ENCODE measurements at places on chromosomes 5 and 9.

DNA sequence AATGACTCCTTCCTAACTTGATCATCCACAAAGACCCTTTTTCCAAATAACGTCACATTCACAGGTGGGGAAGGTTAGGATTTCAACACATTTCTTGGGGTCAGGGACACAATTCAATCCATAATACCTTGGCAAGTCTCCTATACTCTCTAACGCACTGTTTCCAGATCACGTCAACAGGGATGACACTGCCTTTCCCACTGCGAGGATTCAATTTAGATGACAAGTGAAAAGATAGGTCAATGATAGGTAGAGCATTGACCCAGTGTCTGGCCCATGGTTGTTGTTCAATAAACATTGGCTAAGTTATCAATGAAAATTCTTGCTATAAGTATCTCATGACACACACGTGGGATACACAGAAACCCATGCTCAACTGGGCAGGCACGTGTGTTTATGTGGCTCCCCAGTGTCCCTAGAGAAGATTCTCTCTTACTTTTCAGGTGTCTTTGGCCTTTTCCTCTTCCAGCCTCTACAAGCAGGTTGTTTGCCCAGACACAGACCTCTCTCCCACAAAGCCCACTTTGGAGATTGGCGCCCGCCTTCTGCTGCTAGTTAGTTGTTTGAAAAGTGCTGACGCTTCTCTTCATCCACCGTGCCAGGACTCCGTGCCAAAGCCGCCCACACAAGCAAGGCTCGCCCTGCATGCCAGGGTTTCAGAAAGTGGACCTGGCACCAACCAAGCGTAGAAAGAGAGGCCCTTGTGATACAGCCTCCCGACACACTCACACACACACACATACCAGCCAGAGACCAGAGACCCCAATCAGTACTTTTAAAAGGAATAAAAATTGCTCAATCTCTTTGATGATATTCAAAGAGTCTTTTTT lies 594.5 kb downstream of the BNC2 start:
- no peak for DNase-seq

- no peak for DNase-seq
These were observed 59.1 kb downstream of the ZNF462 start for GRCh38 chr9:106922026-106922425.

DNA sequence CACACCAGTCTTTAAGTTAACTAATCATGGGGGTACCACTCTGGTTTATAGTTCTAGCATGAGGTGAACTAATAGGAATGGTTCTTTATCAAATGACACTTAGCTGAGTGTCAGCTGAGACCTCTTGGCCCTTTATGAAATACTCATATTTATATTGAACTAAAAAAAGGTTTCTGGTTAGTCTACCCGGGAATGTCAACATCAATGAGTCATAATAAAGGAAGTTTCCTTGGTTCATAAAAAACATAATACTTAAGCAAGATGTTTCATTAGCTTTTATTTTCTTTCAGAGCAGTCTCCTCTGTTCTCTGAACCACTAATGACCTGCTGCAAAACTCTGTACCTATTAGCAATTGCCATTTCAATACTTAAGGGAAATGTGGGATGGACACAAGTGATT lies 13.7 kb downstream of the DAB2 start:
- no peak for DNase-seq

- no peak for DNase-seq
These were observed 25.5 kb upstream of the CEP120 start for GRCh38 chr5:123448743-123449142.

DNA sequence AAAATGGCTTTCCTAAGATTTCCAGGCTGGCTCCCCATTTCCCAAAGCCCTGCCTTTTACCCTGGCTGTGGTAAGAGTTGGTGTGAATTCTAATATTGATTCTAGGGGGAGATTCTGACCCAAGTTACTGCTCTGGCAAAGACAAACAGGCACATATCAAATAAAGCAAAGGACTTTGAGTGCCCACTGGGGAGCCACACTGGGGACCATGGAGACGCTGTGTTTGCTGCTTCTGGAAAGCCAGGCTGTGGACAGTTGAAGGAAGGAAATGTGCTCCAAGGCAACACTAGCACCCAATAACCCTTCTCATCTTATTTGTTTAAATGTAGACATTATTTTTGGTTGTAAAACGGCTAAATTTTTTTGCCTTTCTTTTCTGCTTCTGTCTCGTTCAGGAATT lies 78.7 kb downstream of the SNCAIP start:
- no peak for DNase-seq

GRCh38 chr5:151461312-151461711 lies 13.9 kb downstream of the SLC36A1 start:
- DNase-seq, result no peak

- DNase-seq, result no peak
These were observed 91.1 kb upstream of the CD180 start for GRCh38 chr5:67287510-67288268.

DNA sequence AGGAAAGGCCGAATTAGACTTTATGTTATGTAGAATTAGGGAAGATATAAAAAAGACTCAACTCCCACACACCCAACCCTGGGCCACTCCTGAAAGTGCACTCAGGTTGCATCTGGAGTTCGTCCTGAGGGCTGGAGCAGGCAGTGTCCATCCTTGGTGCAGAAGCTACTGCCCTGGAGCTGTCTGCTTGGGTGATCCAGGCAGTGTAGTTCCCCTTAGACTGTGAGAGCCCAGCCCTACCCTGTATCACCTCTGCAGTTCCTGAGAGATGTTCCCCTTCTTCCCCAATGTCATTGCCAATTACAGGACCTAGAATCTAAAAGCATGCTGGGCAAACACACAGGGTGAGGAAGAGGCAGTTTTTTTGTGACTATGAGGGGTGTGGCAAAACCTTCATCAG lies 368.3 kb upstream of the ST8SIA4 start:
- DNase-seq, result no peak

- no peak for DNase-seq
These were observed 60.1 kb upstream of the ZNF608 start for GRCh38 chr5:124806373-124807077.

- DNase-seq, result no peak
These were observed 24.2 kb upstream of the ANKRD33B start for GRCh38 chr5:10539687-10539998.

DNA sequence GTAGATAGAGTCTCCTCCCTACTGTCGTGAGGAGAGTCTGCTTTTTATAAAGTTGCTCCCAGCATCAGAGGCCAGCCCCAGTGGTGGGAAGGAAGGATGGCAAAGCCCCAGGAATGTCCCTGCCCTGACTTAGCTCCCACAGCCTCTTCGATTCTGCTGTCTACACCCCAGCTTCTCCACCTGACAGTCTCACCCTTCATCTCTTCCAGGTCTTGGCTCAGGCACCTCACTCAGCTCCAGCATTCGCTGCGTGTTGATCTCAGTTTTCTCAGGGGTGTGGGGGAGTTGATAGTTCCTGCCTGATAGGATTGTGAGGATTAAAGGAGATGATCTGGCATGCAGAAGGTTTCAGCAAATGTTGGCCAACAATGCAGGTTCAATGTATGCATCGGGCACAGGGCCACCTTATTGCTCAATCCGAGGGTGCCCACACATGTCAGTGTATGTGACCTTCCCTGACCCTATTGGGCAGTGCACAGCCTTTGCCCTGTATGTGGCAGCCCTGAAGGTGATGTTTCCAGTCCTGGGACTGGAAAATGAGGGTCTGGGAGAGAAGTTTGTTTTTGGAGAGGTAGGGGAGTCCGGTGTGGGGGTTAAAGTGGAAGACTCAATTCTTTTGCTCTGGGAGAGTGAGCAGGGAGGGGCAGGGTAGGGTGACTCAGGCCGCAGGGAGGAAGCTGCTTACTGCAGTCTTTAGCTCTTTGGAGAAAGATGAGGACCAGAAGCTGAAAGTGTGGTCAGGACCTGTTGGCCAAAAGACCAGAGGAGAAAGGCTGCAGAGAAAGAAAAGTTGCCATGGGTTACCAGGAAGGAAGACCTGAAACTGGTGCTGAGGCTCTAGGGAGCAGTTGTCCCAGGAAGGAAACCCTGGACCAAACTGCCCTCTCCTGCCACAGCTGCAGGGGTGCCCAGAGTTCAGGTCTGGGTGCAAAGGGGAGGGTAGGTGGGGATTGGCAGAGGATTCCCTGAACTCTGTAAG lies 153.2 kb downstream of the MACROH2A1 start:
- DNase-seq, result no peak

GRCh38 chr5:75964008-75964407 lies 119.2 kb upstream of the SV2C start:
- DNase-seq, result no peak

GRCh38 chr5:41821051-41821450 lies 49.2 kb downstream of the OXCT1 start:
- no peak for DNase-seq

DNA sequence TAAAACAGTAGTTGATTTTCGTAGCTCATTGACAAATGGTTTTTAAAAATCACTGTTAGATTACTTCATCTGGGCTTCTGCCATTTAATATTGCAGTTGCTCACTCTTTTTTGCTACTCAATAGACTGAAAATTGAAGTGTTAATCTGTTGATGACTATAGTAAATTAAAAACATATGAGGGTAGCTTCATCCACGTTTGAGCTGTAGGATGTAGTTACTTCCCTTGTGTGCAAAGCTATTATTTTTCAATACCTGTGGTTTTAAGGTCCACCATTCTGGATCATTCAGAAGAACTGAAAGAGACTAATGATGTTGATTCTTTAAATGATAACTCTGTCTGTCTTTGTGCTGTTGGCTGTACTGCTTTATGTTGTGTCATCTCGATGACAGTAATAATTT lies 74.7 kb downstream of the LNPEP start:
- DNase-seq, result no peak

DNA sequence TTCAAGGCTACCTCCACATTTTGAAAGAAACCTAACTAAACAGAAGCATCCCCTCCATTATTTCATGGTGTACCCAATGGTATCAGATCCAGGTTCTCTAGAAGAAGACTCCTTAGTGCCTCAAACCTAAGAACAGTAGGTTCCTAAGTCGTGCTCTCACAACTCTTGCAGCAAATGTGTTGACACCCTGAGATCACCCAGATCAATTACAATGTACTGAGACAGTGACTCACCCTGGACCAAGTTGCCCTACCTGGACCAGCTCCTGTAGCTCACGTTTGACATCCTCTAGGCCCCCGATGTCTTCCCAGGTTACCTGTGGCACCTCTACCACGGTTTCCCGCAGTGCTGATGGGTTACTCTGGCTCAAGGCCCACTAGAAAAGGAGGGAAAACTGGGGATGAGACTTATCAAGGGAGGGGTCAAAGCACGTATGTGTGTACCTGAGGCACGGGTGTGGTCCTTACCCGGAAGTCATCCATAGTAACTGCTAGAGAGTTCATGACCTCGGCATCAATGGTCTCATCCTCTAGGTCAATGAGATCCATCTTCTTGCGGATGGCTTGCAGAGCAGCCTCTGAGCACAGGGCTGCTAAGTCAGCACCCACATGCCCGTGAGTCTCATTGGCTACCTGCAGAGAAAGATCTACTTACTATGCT lies 11.7 kb downstream of the VCP start:
- DNase-seq, result no peak

DNA sequence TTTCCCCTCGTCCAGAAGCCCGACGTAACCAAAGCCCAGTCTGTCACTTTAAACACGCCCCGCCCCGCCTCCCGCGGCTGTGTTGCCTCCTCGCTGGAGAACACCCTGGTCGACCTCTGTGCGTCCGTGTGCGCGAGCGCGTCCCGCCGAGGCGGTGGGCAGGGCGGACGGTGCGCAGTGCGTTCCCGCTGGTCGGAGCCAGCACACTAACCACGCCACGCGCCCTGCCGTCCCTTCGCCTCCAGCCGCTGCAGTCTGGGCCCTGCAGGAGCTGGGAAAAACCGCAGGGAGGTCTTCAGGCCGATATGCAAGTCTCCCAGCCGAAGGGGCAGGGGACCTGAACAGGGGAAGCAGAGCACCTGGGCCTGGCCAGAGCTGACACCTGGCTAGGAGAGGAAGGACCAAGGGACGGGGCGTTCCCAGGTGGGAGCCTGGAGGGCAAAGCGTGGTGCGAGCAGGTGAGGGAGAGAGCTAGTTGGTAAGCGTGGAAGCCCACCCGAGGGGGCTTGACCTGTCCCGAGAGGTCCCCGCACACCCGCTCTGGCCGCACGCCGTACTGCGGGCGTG lies 1.3 kb upstream of the PHPT1 start:
- peak; percentile 39 for DNase-seq

DNA sequence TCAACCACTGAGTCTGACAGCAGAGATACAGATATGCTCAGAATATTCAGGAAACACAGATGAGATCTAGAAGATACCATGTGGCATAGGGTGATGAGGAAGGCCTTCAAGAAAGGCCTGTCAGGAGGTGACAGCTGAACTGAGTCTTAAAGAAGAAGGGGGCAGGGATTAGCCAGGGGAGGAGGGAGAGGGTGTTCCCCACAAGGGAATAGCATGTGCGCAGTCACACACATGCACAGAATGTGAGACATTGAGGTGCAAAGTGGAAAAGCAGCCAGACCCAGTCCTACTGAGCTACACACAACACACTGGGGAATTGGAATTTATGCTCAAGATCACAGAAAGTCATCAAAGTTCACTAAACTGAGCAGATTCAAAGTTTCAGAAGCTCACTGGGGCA lies 3.0 kb upstream of the SLC25A48 start:
- no peak for DNase-seq

GRCh38 chr9:6739218-6739617 lies 18.6 kb upstream of the KDM4C start:
- no peak for DNase-seq

GRCh38 chr5:177372910-177373309 lies 11.3 kb upstream of the SLC34A1 start:
- DNase-seq, result no peak

- no peak for DNase-seq
These were observed 93.8 kb downstream of the VPS13A start for GRCh38 chr9:77271023-77271690.

DNA sequence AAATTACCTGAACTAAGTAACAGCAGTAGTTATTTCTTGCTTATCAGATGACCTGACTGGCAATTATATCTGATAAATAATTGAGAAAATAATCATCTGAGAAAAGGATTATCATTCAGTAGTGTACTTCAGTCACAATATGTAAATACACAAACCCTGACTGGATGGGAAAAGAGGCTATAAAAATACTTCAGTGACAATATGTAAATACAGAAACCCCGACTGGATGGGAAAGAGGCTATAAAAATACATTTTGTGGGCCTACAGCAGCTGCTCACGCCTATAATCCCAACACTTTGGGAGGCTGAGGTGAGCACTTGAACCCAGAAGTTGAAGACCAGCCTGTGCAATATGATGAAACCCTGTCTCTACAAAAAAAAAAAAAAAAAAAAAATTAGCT lies 11.1 kb downstream of the UBAP2 start:
- DNase-seq, result no peak
